ENCODE measurements at places on chromosomes 5 and 9.

GRCh38 chr5:168802337-168802736 lies 223.2 kb upstream of the PANK3 start:
- no peak for DNase-seq

DNA sequence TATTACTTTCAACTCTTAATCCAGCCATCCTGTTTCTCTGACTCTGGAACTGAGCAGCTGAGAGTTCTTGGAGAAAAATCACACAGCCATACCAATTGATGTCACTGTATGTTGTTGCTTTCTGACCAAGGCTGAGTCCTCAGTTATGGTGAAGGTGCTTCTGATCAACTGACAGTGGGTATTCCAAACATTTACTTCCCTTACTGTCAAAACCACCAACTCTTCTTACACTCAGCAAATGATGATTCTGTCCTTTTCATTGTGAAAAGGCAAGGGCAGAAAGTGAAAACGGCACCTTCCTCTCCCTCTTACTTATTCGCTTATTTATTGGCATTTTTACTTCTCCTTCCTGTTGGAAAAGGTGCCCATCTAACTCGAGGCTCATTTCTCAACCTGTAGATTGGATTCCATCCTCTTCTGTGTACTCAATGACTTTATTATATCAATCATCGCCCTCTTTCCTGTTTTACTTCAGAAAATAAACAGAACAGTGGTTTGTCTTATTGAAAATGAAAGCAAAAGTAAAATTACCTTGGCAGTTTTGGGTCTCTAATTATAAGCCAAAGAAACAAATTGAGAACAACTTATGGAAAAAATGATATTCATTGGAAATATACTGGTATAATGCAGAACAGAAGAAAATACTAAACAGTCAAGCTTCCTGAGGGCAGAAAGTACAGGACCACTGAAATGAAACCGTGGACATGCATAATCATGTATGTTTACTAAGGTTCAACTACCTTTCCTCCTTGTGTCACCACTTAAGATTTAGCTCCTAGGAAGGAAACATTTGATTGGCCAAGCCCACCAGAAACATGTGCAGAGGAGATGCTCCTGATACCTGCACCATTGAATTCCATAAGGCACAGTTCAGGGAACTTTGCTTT lies 104.5 kb upstream of the CHD1 start:
- DNase-seq = peak; percentile 5

DNA sequence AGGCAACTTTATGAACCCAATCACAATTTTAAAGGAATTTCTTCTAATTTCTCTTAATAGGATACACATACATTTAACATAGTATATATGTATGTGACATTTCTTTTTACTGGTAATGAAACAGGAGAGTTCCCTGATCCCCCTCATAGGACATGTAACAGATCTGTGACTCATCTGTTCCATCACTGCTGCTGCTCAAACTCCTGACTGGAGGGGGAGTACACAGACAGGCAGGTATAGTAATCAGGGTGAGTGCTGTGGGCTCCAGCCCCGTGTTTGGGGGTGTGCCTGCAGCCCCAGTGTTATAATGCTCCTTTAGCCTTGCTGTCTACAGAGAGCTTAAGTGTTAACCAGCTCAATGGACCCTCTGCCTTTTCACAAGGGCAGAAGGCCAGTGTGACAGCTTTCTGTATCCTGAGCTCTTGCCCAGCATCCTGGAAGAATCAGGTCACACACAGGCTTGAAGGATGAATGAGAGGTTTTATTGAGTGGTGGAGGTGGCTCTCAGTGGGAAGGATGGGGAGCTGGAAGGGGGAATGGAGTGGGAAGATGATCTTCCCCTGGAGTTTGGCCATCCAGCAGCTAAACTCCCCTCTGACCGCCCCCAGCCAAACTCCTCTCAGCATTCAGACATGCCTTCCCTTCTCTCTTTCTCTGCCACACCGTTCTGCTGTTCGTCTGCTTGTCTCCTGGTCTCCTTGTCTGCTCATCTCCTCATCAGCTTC lies 161.3 kb downstream of the ZNF608 start:
- no peak for DNase-seq

DNA sequence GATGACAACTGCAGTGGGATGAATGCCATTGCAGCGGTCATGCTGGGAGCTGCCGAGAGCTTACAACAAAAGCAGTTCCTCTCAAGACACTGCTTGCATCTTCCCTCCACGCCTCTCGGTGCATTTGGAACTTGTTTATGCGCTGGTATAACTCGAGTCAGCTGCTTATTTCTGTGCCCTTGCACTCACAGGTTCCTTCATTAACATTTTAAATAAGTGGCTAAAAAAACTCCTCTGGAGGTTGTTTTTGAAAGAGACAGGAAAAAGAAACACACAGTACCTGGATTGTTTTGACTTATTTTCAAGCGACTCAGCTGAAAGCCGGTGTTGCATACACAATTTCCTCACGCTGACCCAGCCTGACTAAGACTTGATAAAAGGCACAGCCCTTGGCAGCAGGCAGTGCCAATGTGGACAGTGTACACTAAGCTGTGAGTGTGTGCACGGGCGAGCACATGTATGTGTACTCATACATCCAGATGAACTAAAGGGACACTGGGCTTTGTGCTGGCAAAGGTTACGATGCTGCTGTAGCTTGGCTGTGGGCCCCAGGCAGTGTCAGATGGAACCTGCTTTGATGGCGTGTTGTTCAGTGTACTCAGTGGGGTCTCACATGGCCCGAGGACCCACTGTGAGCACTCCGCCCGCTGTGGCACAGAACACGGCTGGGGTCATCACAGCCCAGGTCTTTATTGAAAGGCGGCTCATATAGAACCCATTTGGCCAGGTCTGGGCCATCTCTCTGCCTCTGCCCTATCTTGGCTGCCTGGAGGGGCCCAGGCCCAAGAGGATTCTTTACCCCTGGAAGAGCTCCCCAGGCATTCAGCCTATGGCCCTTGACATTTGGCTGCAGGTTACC lies 92.3 kb downstream of the ANKRD33B start:
- DNase-seq = no peak

GRCh38 chr5:179699616-179700237 lies 960 bp downstream of the CANX start:
- DNase-seq = no peak

- DNase-seq = no peak
Observed at GRCh38 chr9:130780865-130781504, 54.1 kb upstream of the ABL1 start.

DNA sequence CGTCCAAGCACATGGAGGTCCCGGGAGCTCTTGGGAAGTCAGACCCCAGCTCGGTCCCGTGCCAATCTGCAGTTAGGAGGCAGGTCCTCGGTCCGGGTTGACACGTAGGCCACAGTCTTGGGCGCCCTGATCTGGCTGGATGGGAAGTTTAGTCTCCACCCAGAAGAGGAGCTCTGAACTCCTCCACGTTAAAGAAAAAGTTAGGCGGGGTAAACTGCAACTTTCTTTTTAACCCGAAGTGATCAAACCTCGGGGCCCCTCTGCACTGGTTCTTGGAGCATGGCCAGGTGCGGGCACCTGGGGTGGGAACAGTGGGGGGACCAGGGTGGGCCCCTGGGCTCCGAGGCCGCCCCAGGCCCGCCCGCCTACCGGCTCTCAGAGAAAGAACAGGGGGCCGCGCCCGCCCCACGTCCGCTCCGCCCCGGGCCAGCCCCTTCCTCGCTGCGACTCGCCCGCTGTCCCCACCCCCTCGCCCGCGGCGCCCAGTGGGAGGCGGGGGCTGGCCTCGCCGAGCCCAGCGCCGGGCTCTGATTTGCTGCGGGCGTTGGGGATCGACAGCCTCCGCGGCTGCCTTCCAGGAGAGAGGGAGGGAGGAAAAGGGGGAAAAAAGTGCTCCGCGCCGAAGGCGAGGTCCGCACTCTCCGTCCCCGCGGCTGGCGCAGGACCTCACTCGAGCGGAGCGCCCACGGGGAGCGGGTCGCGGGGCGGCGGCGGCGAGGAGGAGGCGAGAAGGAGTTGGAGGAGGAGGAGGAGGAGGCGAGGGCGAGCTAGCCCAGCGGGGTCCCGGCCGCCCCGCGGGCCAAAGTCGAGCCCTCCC lies at the start of gene COL5A1:
TSS of gene COL5A1 (plus strand) at position 631 of the 817 bp plus-strand sequence. CDS start 385 bp downstream, outside the sequence.
- no peak for DNase-seq

- no peak for DNase-seq
Observed at GRCh38 chr5:33679791-33680190, 212.0 kb downstream of the ADAMTS12 start.

DNA sequence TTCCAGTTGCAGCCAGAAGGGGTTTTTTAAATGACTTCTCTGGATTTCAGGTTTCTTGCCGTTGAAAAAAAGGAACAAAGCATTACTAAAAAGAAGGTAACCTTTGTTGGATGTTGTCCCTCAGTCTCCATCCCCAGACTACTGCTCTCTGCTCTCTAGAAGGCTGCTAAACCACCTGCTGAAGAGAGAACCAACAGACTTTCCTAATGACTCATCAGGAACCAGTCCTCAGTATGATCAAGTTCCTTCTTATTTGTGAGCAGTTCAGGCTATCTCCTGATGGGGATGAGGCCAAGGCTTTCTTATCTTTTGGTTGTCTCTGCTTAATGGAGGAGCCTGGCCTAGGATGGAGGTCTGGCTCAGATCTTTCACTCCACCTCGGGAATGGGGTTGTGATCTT lies 4.1 kb downstream of the KIF4B start:
- DNase-seq = no peak

DNA sequence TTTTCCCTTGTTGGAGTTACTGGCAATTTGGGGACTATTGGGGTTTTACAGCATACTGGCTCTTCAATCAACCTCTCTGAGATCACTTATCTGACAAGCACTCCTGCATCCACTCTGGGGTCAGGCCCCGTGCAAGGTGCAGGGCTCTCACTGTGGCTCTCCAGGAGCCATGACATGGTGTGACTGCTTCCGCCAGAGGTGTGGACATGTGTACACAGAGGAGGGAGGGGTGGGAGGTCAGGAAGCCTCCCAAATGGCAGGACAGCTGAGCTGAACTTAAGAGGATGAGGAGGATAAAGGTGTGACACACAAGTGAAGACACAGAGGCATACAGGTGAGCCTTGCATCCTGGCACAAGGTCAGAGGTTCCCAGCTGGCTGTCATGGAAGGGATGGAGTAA lies 24.3 kb downstream of the SHB start:
- DNase-seq = no peak

- DNase-seq = no peak
Observed at GRCh38 chr5:127101533-127101932, 28.2 kb upstream of the C5orf63 start.

GRCh38 chr9:107933516-107933915 lies 443.9 kb upstream of the KLF4 start:
- no peak for DNase-seq

- no peak for DNase-seq
Observed at GRCh38 chr9:107669422-107669821, 179.9 kb upstream of the KLF4 start.

DNA sequence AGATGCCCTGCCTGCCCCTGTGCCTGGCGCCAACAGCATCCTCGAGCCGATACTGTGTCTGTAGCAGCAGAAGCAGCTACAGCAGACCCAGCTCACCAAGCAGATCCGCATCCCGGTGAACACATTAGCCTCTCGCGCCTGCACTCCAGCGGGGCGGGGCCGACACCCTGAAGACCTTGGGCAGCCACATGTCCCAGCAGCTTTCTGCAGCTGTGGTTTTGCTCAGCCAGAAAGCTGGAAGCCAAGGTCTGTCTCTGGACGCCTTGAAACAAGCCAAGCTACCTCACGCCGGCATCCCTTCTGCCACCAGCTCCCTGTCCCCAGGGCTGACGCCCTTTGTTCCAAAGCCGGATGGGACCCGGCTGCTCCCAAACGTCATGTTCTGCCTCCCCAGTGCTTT lies 59.6 kb downstream of the ACTBL2 start:
- no peak for DNase-seq

DNA sequence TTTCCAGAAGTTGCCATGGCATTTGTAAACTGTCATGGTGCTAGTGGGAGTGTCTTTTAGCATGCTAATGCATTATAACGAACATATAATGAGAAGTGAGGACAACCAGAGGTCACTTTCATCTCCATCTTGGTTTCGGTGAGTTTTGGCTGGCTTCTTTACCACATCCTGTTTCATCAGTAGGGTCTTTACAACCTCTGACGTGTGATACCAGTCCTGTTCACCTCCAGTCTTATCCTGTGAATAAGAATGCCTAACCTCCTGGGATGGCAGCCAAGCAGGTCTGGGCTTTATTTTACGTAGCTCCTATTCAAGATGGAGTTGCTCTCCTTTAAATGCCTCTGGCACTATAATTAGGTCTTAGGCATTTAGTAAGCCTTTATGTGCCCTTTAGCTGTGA lies 20.4 kb upstream of the RFK start:
- DNase-seq = no peak

GRCh38 chr9:132699956-132700355 lies 29.7 kb downstream of the GTF3C4 start:
- no peak for DNase-seq

DNA sequence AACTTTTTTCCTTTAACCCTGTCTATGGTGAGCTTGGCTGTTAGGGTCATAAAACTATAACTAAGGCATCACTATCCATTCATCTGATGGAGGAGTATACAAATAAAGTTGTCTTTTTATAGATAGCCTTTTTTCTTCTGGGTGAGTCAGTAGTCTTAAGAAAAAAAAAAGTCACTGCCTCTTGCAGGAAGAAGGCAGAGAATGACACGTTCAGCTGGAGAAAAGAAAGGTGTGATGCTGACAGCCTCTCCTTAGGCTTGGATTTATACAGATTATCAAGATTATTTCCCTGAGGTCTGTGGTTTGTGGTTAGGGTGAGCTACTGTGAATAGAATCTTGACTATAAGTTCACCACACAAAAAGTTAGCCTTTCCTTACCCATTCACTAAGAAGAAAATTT lies 23.0 kb downstream of the EPB41L4B start:
- no peak for DNase-seq

DNA sequence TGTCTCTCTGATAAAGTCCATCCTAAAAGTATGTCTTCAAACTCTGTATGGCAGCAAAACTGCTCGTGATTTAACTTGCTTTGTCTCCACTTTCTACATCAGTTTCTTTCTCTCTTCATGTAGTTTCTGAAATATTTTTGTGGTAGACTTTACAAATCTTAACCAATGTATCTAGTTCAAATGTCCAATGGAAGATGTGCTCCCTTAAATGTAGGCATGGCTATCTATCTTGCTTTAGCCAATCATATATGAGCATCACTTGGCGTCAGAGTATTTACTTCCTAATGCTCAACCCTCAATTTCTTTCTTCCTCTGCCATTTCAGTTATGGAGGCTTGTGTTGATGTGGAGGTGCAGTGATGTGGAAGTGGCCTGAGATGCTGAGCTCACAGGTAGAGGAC lies 206.1 kb upstream of the ZNF608 start:
- DNase-seq = no peak

DNA sequence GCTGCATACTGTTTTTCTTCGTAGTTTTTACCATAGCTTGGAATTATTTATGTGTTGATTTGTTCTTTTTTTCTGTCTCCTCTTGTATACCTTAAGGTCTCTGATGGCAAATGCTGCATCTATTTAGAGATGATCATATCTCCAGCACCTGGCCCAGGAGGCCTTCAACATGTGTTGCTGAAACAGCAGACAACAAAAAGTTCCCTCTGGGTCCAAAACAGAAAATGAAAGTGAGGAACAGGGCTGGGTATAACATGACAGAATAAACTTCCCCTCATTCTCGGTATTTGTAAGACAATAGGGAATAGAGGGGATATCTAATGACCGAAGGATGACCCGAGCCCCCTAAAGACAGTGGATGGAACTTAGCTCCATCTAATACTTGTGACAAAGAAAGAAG lies 22.7 kb upstream of the PCSK1 start:
- no peak for DNase-seq

- no peak for DNase-seq
Observed at GRCh38 chr9:113886026-113886369, 9.9 kb downstream of the ZNF618 start.

Data from NCI-H774 (cell line).